ENCODE measurements at places on chromosomes 11 and 22.

GRCh38 chr22:46113110-46113909, 37.0 kb upstream of the PPARA start:
- no peak for DNase-seq

DNA sequence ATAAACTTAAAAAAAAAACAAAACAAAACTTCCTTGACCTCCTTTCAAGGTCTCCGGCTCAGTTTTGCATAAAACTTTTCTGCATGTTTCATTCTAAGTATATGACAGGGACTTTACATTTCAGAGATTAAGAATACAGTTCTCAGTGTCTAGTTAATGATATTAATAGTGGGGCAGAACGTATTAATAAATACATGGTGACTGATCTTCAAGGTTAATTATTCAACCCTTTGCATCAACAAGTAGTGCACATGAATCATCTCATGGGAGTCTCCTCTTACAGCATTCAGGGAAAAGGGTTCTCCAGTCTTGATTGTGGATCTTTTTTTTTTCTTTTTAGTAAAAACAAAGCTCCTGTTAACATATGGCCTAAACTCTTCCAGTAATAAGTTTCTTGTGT, 146.8 kb downstream of the KIRREL3 start:
- DNase-seq: no peak

- DNase-seq: no peak
These were observed 4.8 kb upstream of the CHRM1 start for GRCh38 chr11:62925745-62926679.

DNA sequence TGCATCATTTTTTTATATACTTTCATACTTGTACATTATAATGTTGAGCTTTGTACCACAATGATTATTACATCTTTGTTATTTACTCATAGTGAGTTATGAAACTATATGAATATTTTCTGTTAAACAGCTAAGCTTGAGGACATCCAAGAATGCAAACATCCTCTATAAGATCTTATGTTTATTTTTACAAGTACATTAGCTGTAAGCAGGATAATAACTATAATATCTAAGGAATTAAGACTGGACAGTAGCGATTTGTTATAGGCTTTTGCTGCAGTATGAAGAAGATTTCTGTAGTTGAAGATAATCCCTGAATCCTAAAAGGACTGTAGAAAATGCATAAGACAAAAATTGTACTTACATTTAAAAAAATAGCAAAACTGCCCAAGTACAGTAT, 176.0 kb downstream of the METTL15 start:
- DNase-seq: no peak

GRCh38 chr11:119179983-119180382, 5.3 kb upstream of the NHERF4 start:
- no peak for DNase-seq

GRCh38 chr11:67310246-67311050, 7.1 kb downstream of the SSH3 start:
- DNase-seq: no peak

GRCh38 chr11:115893461-115894099, 389.4 kb upstream of the CADM1 start:
- no peak for DNase-seq

DNA sequence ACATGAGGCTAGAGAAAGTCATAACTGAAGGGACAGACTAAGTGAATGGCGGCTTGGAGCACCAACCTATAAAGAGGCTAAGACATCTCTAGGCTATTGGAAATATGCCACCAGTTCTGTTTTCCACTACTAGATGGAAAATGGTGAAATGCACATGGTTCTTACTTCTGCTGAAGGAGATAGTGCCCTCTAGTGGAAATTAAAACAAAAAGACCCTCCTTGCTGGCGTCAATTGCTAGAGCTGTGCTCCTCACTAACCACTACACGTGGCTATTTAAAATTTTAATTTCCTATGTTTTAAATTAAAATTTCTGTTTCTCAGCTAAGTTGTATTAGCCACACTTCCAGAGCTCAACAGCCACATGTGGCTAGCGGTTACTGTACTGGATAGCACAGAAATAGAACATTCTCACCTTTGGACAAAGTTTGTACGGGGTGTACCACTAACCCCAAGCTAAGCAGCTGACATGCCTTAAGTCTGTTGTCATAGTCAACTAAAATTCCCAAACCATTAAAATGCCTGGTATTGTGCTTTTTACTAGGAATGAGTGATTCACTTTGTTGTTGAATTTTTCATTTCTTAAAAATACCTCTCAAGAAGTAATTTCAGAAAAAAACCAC, 34.1 kb upstream of the CALCA start:
- DNase-seq: peak; percentile 30

DNA sequence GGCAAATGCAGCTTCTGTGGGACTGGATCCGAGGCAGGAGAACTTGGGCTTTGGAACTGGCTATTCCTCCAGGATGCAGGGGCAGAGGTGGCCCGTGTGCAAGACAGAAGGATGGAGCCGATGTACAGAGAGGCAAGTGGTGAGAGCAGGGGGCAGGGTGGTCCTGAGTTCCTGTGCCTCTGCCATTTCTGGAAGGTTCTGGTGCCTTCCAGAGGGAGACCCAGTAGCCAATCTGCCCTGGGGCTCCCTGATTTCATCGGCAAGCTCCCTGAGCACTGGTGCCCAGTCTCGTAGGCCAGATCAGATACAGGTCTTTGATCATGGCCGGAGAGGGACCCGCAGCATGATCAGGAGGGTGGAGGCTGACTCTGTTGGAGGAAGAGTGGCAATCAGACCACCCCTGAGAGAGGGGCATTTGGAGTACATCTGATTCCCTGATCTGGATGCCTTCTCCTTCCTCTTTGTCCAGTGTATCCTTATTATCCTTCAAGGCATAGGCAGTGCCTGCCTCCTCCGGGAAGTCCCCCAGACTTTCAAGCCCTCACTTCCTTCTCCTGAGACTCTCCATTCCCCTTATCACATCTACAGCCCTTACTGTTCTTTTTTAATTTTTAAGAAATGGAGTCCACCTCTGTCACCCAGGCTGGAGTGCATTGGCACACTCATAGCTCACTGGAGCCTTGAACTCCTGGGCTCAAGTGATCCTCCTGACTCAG, 9.7 kb downstream of the MRGPRD start:
- DNase-seq: peak; percentile 34

- DNase-seq: no peak
These were observed 977.0 kb downstream of the NTM start for GRCh38 chr11:132347156-132348090.

DNA sequence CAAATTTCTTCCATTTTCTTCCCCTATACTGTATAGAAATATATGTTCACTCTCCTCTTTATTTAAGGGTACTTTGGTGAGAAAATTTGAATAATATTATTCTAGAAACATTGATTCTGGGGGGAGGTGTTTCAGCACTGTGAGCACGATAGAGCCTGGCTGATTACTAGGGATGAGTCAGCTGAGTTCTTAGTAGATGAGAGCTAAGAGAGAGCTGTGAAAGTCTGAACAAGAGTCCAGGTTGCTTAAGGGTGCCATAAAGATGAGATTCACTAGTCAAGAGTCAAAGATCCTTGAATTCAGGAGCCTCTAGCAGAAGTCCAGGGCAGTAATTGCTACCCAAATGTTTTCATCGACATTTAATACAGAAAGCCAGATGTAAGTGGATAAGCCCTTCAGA, 756.6 kb upstream of the API5 start:
- DNase-seq: no peak

GRCh38 chr11:86481399-86481798, 106.7 kb downstream of the CCDC81 start:
- DNase-seq: no peak

- no peak for DNase-seq
These were observed 76.6 kb upstream of the PRR5 start for GRCh38 chr22:44625421-44625760.

DNA sequence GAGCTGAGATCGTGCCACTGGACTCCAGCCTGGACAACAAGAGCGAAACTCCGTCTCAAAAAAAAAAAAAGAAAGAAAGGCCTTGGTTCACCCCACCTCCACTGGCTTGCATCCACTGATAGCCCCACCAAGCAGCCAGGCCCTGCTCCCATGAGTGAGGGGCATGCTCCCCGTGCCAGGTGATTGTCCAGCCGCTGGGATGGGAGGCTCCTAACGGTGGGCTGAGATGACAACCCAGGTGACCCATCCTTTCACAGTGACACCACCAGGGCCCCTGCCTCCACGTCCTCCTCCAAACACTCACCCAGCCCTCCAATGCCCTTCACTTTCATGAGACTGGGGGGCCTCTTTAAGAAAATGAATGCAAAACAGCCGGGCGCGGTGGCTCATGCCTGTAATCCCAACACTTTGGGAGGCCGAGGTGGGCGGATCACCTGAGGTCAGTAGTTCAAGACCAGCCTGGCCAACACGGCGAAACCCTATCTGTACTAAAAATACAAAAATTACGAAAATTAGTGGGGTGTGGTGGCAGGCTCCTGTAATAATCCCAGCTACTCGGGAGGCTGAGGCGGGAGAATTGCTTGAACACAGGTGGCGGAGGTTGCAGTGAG, 8.6 kb upstream of the DERL3 start:
- DNase-seq: no peak

GRCh38 chr11:907668-908067, 2.9 kb downstream of the CHID1 start:
- no peak for DNase-seq

- no peak for DNase-seq
These were observed 6.4 kb upstream of the SYT9 start for GRCh38 chr11:7245341-7245740.

GRCh38 chr11:20156876-20157613, 3.2 kb downstream of the DBX1 start:
- DNase-seq: no peak

- no peak for DNase-seq
These were observed 60.7 kb downstream of the STK33 start for GRCh38 chr11:8533332-8533731.

DNA sequence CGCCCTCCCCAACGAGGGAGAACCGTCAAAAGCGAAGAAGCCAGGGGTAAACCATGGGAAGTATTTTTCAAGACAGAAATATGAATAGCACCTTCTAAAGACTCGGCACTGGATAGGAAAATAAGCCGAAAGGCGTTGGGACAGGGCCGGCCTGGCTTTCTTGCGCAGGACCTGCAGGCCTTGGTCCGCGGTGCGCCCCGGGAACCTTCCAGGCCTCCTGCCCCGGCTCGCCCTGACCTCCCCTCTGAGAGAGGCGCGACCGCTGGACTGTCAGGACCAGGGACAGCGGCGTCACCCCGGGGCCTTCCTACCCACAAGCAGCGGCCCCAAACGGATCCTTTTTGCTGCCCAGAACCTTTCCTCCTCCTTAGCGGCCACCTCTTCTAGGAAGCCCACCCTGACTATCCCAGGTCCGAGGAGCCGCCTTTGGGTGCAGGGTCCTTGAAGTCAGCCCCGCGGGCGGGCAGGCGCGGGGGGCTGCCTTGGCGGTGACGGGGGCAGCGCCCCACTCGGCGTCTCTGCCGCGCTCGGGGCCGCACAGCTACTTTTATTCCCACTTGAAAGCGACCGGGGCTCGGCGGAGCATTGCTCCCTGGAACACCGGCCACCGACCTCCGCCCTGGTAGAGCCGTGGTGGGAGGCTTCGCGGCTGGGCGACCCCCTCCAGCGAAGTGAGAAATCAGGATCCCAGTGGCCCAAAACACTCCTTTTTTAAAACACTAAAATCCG, 650 bp upstream of the MAPK11 start:
- DNase-seq: peak; percentile 79

DNA sequence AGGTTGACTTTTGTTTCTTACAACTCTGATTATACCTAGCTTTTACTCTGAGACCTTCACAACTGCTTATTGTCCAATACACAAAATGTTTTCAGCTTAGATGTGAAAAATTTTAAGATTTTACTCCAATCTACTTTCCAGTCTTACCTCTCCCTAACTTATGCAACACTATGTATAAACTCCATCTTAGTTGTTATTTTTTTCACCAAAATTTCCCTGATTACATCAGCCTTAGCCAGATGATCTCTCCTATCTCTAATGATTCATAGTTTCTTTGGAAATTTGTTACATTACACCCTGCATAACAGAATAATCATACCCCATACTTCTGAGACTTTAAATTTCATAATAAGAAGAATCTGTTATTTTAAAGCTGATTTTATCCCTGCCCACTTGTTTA, 621.0 kb upstream of the ANO3 start:
- DNase-seq: no peak

DNA sequence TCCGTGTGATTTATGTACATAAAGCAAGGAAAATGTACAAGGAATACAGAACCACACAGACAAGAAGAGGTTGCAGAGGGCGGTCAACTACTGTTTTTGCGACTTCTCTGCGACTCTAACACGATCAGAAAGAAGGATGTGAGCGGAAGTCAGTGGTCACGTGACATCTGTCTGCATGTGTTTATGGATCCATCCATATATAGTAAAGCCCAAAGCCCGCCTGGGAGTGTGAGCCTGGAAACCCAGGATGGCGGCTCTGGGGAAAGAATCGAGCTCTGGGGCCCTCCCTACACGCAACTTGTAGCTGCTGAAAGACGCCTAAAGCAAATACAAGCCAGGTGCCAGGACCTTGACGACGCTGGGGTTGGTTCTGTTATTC, 8.8 kb downstream of the OSBPL5 start:
- DNase-seq: no peak

DNA sequence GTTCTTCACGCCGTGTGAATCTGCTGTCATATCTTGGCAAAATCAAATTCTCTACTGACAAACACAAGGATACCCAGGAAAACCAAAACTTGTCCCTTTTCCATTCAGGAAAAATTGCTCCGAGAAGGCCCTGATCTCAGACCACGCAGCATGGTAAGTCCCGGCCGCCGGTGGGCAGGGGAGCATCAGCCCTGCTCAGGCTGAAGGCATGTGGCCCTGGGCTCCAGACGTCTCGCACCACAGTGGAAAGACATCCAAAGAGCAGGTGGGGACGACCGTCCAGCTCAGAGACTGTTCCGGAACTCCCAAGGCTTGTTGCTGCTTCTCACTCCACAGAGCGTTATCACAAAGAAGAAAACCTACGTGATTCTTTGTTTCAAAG, 29.8 kb downstream of the TOLLIP start:
- DNase-seq: no peak

DNA sequence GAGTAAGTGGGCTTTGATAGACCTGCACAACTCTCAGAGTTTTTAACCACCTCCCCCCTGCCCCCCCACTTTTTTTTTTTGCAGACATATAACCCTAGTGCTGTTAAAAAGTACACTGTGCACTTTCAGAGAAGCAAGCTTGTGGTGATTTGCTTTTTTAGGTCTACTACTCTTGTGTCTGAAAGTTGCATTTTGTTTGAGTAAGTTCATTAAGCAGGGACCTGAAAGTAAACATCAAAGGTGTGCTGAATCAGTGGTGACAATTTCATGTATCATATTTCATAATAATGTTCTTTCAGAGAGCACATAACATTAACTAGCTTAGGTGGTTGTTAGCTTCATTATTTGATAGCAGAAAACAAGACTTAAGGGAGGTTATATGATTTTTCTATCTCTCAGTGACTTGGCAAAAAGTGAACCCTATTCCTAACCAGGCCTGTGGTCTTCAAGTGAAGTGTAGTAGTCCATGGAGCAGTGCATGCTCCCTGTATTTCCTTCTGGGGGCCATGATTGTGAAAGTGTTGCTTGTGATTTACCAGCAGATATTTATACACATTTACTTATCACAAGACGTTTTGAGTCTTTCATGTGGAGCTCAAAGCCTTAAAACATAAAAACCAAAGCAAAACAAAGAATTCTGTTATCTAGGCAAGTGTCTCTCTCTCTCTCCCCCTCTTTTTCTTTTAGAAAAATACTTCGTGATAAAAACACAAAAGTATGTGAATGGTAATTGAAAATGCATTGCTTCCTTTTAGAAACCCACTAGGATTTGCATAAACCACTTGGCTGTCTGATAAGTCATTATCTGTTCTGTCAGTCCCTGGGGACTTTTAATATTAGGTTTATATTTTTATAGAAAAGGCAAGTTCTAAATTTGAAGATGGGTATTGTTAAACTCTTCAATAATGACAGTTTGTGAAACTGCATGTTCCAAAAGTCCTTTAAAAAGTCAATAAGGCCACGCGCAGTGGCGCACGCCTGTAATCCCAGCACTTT, 7.5 kb upstream of the RAG2 start:
- DNase-seq: no peak

All from Caco-2 (cell line).